ENCODE measurements at places on chromosomes 1 and 21.

DNA sequence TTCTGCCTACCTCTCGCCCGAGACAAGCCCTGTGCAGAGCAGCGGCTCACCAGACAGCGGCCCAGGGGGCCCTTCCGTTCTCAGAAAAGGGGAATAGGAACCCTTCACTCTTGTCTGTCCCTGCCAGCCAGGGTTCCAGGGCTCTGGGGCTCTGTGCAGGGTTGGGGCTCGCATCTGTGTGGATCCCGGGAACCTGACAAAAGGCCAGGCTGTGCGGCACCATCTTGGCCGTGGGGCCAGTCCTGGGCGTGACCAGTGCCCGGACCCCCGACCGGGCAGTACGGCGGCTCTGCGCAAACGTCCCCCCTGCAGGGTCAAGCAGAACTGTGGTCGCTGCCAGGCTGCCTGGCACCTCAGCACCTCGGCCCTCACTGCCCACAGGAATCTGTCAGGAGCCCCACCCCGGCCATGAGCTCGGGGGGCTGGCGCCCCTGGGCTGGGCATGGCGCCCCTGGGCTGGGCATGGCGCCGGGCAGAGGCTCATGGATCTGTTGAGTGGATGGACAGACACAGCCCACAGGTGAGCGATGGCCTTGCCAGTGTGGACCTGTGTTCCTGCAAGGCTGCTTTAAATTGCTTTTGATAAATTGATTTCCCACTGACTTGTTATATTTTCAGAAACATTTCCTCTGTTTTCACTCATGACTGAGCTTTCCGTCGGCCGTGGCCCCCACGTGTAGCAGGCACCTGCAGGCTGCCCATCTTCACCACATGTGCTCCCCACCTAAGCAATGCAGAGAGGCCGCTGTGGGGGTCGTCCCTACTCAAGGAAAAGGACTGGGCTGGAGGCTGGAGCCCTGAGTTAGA, 59.0 kb downstream of the SLX9 start:
- DNase-seq = no peak

DNA sequence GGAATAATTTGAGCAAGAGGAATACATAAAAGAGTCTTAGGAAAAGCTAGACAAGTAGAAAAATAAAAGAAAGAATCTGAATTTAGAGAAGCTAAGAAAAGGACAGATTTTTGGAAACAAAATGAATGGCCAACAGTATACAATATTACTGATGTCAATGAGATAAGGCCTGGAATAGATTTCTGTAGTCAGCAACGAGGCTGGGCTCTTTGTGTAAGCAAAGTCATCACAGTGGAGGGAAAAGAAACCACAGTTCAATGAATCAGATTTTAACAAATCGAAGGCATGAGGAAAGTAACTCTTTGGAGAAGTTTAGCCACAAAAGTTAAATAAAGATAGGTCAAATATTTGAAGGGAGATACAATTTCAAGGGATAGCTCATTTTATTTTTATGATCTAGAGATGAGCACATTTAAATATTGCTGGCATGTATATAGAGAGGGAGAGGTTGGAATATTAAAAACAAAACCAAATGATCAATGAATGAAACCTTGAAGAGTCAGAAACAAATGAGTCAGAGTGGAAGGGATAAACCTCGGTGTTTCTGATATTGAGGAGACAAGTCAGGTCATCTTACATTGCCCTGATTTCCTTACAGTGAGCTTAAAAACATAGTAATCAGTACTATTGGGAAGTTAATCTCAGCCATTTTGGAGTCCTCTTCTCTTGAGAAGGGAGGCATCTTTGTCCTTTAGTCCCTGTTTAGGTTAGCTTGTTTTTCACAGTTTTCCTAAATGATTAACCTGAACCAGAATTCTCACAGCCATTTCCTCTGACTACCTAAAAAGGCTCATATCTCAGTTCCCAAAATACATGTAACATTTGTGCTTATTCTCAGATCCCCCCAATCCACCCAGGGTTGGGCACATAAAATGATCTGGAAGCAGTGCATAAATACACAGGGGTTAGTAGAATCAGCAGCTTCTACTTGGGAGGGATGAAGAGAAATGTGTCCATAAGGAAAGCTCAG, 620.0 kb upstream of the B3GALT2 start:
- no peak for DNase-seq

DNA sequence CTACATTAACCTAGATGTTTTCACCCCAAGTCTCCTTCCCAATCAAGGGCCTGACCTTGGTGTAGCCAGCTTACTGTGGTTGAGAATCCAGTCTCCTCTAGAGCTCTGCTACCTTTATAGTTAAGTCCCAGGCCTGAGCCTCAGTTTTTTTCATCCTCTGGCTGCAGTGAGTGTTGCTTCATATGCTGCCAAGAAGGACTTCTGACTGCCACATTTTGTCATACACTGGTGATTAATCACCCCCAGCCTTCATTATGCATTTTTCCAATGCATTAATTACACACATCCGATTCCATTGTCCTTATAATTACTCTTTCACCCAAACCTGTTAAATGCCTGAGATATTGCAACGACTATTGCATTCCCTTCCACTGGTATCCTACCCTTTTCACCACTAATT, 66.3 kb upstream of the FGGY start:
- DNase-seq = no peak

DNA sequence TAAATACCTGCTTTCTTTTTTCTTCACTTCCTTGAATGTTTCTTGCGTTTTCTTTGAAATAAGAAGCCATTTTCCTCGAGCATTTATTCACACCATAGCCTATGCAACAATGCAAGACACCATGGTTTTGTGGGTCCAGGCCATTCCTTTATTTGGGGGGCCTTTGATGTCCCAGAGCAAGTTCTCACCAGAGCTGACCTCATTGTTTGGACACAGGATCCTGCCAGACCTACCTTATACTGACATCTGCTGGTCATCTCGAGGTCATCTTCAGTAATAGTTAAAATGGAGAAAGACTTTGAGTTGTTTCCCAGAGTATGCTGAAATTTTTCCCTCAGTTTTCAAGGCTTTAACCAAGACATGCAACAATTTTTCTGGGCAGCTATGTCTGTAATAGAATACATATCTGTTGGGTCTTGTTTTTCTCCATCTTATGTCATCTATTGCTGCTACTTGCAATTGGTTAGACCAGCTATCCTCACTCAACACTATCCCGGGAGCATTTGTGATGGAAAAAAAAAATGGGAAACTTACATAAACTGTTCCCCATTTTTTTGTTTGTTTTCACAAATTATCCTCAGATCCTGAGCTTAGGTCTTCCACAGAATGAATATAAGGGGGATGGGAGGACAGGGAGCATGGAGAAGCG, 34.0 kb upstream of the BACE2 start:
- DNase-seq = no peak

GRCh38 chr1:212166244-212166643, 119.0 kb upstream of the PPP2R5A start:
- no peak for DNase-seq

- DNase-seq = no peak
Measured at GRCh38 chr1:202165267-202165941, 5.0 kb upstream of the PTPN7 start.

DNA sequence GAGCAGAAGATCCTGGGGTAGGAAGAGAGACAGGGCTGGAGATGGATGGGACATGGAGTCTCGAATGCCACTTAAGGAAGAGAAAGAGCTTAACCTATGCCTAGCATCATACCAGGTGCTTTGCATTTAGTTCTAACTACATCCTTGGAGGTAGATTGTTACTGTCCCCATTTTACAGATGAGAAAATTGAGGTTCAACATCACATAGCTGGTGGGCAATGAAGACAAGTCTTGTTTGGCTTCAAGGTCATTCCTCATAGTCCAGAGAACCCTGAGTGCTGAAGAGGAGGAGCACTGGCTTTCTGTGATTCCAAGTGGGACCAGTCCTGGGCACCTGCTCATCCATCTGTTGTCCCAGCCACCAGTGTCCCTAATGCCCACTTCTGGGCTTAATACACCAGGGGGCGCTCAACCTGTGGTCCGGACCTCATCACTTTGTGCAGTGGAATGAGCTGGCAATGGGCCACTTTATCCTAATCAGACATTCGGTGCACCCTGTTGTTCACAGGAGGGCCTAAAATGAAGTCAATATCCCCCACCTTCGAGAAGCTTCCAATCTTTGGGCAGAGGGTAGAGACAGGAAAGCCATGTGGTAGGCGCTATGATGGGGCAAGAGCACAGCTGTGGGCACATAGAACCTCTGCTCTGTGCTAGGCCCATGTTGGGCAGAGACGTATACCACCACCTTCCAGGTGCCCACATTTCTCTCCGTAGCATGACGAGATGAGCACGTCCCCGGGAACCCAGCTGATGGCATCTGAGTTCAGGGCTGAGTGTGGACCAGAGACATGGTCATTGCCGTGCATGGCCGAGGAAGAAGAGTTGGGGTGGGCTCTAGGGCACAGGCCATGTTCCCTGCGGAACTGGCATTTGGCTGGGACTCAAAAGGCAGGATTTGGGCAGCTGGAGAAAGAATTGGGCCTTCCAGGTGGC, 9.2 kb downstream of the RPS6KA1 start:
- DNase-seq = no peak

GRCh38 chr21:31136891-31137290, 98.6 kb upstream of the KRTAP19-8 start:
- DNase-seq = no peak

DNA sequence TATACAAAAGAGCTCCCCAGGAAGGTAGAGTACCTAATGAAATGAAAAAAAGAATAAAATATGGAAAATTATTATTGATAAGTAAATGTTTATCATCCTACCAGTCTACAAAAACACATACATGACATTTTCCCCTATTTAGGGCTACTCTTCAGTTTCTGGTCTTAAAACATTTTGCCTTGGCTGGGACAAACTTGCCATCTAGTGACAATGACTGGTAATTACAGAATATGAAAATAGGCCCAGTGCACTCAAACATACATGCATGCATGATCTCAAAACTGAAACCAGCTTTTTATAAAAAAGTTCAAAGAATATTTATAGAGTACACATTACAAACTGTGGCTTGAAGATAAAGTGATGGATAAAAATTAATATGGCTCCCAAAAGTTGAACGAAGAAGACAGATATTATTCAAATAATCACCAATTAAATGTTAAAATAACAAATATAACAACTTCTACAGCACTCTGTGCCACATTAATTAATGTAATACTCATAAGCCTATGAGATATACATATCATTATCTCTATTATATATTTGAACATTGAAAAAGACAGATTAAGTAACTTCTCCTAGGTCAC, 10.5 kb upstream of the RNPC3 start:
- DNase-seq = no peak

GRCh38 chr1:116697548-116698243, 30.2 kb upstream of the IGSF3 start:
- no peak for DNase-seq

- no peak for DNase-seq
Measured at GRCh38 chr21:28482657-28483056, 510.0 kb downstream of the LTN1 start.

DNA sequence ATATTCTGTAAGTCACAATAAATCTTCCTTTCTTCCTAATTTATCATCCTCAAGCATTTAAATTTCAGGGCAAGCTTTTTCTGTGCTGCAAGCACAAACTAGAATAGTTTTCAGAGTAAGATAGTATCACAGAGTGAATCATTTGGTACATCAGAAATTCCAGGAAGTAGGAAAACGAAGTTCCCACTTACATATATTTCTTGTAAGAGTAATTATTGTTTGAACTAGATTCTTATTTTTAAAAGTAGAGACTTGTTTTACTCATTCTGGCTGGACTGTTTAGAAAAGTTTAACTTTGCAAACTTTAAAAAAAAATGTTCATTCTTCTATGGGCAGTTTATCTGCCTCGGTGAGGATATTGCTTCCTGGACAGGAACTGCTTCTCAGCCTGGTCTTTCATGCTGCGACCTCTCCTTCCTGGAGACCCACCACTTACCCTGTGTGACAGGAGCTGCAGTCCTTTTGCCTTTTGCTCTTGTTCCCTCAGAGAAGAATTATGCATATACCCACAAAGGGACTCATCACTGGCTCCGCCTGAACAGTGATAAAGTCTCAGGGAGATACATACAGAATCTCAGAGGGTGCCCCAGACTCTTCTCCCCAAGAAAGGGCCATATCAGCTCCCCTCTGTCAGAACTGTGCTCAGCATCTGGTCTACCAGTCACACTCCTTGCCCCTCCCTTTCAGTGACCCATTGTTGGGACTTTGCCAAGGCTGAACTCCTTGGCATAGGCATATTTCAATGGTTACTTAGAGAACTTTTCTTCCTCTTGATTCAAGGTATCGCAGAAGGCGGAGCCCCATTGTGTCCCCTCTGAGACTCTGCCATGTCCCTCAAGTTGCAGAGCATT, 102.7 kb upstream of the CD55 start:
- no peak for DNase-seq

GRCh38 chr1:6730473-6730872, 28.9 kb upstream of the DNAJC11 start:
- DNase-seq = no peak

- DNase-seq = no peak
Measured at GRCh38 chr1:21938732-21939538, 1.8 kb upstream of the HSPG2 start.

- DNase-seq = no peak
Measured at GRCh38 chr1:100502052-100502792, 35.7 kb upstream of the GPR88 start.

DNA sequence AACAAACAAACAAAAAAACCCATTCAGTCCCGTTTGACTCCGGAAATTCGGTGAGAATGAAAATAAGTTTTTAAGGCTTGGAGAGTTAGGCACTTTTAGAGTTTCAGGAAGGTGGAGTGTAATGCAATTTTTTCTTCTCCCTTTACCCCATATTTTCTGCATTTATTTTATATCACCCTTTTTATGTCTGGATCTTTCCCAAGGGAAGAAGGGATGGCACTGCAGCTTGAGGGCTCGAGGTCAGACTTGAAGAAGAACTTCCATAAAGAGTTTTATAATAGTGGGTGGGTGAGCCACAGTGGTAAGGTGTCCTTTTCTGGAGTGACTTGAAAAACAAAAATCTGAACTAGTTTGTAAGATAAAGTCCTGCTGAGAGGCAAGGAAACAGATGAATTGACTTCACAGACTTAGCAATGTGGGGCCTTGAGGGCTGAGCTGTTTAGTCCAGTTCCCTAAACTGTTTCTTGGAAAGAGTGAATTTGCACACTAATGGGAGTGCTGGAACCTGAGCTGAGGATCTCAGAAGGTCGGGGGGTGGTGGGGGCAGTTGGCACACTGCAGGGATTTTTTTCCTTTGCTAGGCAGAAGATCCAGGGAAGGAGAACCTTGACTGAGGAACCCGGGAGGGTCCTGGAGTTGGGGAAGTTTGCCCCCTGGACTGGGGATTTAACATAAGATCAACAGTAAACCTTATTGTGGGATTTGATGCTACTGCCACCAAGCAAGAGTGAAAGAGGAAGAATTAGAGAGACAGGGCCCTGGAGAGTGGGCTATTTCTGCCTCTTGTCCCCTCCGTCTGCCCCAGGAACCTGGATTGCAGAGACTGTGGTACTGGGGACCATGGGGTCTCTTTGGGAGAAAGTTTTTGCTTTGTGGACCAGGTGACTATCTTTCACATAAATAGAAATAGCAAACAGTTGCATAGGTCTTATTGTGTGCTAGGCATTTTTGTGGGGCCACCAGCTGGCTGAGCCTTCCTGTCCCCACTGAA, 1.8 kb upstream of the MEX3A start:
- DNase-seq = no peak

Data from stimulated activated CD8-positive, alpha-beta memory T cell treated with anti-CD3 and anti-CD28 coated beads, Interleukin-15, amount 100 ng/mL, for 1 hour (primary cell).